Cardiac atrium fibroblast (primary cell): ENCODE measurements at places on chromosomes 7 and 10. TPM values are rescaled to one million over a fixed set of nuclear protein-coding genes. Genes with fewer than 3 reads are reported as not detected.

TAS2R3 gene
- total RNA-seq, result not detected in 2 replicates

UTF1 gene
- total RNA-seq, result not detected in 2 replicates

VAX1 gene
- not detected in 2 replicates for total RNA-seq

HKDC1 gene
- total RNA-seq, result 0.18 and 0.49 TPM in 2 replicates

GJC3 gene
- total RNA-seq, result not detected in 2 replicates

STEAP1B gene
- 1.8 and 5.2 TPM in 2 replicates for total RNA-seq

FAM237B gene
- not detected in 2 replicates for total RNA-seq

XRCC2 gene
- total RNA-seq, result 0.81 and 1.3 TPM in 2 replicates

AKR1D1 gene
- not detected in 2 replicates for total RNA-seq

TMEM178B gene
- total RNA-seq, result under 0.01 TPM in 1 of 2 replicates, not detected in the other

TSPAN33 gene
- 0.65 TPM in 1 of 2 replicates, not detected in the other for total RNA-seq

NRG3 gene
- total RNA-seq, result not detected in 2 replicates

TLX1 gene
- total RNA-seq, result not detected in 2 replicates

TAS2R4 gene
- under 0.01 and 0.16 TPM in 2 replicates for total RNA-seq

ZEB1 gene
- 20.2 and 21.5 TPM in 2 replicates for total RNA-seq

ZNF365 gene
- 0.16 and 0.36 TPM in 2 replicates for total RNA-seq

ACHE gene
- 0.16 TPM in 1 of 2 replicates, not detected in the other for total RNA-seq

SCART1 gene
- total RNA-seq, result 0.54 TPM in 1 of 2 replicates, not detected in the other

WEE2 gene
- total RNA-seq, result not detected in 2 replicates

LMBR1 gene
- 29.2 and 42.6 TPM in 2 replicates for total RNA-seq

PSD gene
- 0.72 and 1.1 TPM in 2 replicates for total RNA-seq

MYOZ1 gene
- total RNA-seq, result not detected in 2 replicates

CRPPA gene
- total RNA-seq, result 1.1 and 2.3 TPM in 2 replicates

TRIL gene
- 0.72 and 0.97 TPM in 2 replicates for total RNA-seq

IRF5 gene
- 0.16 TPM in 1 of 2 replicates, not detected in the other for total RNA-seq

PPP1R17 gene
- total RNA-seq, result not detected in 2 replicates

SFRP4 gene
- total RNA-seq, result 5.2 and 7.8 TPM in 2 replicates

ITIH5 gene
- 0.18 TPM in 1 of 2 replicates, not detected in the other for total RNA-seq

MEOX2 gene
- total RNA-seq, result 0.81 and 1.8 TPM in 2 replicates

VOPP1 gene
- 35.9 and 45.2 TPM in 2 replicates for total RNA-seq

CYP2E1 gene
- total RNA-seq, result not detected in 2 replicates

NODAL gene
- not detected in 2 replicates for total RNA-seq

TRIP6 gene
- total RNA-seq, result 88.0 and 92.2 TPM in 2 replicates

FGL2 gene
- total RNA-seq, result 0.97 and 7.6 TPM in 2 replicates

SERPINE1 gene
- total RNA-seq, result 2,658 and 2,684 TPM in 2 replicates

PRR15 gene
- total RNA-seq, result 21.1 and 41.9 TPM in 2 replicates

SPDYE5 gene
- total RNA-seq, result not detected in 2 replicates

DDX50 gene
- total RNA-seq, result 35.2 and 39.5 TPM in 2 replicates

TCF7L2 gene
- 7.4 and 18.3 TPM in 2 replicates for total RNA-seq

AGR2 gene
- total RNA-seq, result not detected in 2 replicates
